ENCODE measurements at places on chromosomes 1 and 21.

DNA sequence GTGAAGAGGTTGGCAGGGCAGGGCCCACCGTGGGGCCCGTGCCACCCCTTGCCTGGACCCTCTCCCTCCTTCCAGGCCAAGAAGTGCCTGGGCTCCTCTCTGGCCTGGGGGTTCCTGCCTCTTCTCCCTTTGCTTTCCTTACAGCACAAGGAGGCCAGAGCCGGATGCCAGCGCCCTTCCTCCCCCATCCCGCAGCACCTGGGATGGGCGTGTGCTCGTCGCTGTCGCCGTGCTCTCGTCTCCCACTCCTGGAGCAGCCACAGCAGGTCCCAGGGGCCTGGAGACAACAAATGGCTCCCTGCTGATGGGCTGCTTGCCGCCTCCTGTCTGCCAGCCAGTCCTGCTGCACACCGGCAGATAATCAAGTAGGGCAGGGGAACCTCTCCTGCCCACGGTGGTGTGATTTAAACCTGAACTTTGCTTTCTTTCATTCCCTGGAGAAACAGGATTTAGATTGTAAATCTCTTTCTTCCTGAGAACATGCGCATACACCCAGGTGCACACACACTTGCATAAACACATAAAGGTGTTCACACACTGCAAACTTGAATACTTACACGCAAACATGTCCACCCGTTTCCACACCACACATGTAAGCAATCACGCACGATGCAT, 50.8 kb upstream of the POU3F1 start:
- DNase-seq: no peak

- DNase-seq: no peak
Measured at GRCh38 chr1:1616838-1617237, 1.5 kb downstream of the MIB2 start.

DNA sequence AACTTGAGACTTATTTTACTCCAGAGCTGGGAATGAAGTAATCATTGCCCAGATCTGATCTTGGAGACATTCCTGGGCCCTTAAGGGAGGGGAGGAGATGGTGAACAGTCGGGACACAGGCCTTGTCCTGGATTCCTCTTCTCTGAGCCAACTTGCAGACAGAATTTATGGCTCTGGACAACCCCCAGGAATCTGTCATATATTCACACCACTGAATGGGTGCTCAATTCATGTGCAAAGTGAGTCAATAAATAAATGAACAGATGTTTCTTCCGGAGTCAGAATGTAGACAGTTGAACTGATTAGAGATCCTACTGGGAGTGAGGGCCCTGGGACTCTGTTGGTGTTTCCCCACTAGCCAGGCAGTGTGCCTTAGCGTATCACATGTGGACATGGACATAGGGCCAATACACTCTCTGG, 2.6 kb downstream of the TUFT1 start:
- no peak for DNase-seq

- no peak for DNase-seq
Measured at GRCh38 chr1:226349801-226350518, 41.0 kb upstream of the LIN9 start.

- DNase-seq: peak; percentile 66
Measured at GRCh38 chr1:234597894-234598293, 12.1 kb downstream of the IRF2BP2 start.

DNA sequence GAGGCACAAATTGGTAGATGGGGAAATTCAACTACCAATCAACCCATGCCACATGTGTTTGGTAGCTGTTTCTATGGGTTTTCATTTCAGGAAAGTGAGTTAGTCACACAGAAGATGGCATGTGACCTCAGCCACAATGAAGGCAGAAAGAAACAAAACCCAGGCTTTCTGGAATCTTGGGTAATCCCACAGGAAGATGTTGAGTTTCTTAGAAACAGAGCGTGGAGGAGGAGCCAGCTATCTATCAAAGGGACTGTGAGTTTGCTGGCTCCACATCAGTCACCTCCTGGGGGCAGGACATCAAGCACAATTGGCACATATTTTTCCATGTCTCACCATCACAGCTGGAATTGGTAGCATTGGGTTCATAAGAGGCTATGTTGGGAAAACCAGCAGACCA, 188.9 kb upstream of the PLXNA2 start:
- no peak for DNase-seq

GRCh38 chr1:28882009-28882628, 32.2 kb upstream of the EPB41 start:
- peak; percentile 89 for DNase-seq

- no peak for DNase-seq
Measured at GRCh38 chr1:66968574-66968973, 43.8 kb downstream of the MIER1 start.

DNA sequence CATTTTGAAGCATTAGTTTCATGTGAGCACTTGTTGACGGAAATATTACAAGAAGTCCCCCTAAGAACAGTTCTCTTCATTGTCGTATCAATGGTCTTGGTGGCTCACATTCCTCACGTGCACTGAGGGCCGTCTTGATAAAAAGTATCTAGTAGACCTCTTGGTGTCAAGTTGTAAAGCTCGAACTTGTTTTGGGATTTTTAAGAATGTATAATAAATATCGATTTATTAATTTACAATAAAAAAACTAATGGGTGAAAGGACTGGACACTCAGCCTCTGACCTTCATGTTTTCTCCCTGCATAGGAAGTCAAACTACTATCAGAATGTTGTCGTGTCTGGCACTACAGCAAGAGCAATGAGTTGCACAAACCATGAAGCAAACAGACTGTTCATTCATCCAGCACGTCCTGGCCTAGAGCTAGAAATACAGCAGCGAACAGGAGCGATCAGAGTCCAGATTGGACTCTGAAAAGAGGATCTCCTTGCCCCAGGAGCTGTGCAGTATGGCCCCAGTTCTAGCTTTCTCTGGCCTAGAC, 319.2 kb downstream of the SMYD3 start:
- DNase-seq: no peak

DNA sequence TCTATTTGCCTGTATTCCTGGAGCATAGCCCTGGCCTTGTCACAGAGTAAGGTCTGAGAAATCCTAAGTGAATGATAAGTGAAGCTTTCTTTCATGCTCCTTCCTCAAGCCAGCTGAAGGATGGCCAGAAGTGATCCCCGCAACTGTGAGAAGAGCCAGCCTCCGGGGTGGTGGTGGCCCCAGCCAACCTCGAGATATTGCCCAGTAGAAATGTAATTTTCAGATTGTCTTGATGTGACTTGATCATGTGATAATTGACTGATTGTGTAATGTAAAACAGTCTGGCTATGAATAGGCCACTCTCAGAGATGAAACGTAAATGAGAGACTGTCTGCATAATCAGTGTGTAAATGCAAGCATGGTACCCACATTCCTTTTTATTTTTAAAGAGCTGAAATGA, 242.4 kb upstream of the CAMK1G start:
- no peak for DNase-seq

DNA sequence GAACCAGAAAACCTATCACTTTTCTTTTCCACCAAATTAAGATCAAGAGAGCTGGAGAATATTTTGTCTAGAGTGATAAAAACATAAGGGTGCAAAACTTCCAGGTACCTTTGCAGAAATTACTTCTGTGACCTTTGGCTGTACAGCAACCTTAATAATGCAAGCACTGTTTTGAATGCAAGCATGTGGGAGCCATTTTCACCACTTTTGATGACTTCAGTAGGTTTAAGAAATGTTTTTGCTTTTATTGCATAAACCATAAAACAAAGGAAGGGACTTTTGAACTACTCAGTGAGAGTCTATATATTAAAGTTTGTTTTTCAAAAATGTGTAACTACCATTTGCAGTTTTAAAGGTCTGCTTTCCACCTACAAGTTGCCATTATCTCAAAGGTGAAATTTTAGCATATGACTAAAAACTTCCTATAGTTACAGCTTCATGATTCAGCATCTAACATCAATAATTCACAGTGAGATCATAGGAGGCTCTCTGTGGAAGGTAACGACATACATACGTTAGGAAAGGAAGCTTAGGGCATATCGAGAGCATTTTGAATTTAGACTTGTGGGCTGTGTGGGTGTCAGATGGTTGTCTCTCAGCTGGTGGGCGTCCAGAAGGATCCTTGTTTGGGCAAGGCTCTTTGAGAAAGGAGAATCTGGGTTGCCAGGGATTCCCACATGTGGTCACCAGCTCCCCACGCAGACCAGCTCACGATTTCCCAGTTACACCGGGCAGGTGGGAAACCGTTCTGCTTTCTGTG, 1.1 kb upstream of the GADD45A start:
- no peak for DNase-seq

- DNase-seq: no peak
Measured at GRCh38 chr1:221779771-221780170, 37.9 kb upstream of the DUSP10 start.

GRCh38 chr1:16386454-16387113, 19.5 kb downstream of the SZRD1 start:
- no peak for DNase-seq

All from Caco-2 (cell line).